ENCODE measurements at places on chromosomes 7 and 10.

- DNase-seq: no peak
Measured at GRCh38 chr7:2512713-2513112, 6.9 kb upstream of the LFNG start.

GRCh38 chr7:45384499-45384898 is 189.7 kb upstream of the ADCY1 start:
- no peak for DNase-seq

DNA sequence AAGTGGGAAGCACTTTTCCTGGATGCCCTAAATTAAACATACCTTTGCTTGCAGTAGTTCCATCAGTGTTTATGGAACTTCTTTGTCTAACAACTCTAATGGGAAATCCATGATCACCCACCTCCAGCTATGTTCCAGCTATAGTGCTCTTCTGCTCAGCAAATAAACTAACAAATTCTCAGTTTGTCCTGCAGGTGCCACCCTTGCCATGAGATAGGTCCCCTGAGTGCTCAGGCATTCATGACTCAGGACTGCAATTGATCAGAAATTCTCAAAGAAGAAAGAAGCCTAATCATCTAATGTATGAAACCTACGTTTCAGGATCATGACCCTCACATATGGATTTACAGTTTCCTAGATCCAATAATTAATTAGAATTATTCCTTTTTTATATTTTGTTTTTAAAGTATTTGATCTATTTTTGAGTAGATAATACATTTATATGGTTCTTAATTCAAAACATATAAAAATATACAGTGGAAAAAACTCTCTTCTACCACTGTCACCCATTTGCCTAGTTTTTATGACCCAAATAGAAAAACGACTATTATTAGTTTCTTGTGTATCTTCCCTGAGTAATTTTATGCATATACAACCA is 48.7 kb upstream of the DYNC1I1 start:
- DNase-seq: peak; percentile 83

DNA sequence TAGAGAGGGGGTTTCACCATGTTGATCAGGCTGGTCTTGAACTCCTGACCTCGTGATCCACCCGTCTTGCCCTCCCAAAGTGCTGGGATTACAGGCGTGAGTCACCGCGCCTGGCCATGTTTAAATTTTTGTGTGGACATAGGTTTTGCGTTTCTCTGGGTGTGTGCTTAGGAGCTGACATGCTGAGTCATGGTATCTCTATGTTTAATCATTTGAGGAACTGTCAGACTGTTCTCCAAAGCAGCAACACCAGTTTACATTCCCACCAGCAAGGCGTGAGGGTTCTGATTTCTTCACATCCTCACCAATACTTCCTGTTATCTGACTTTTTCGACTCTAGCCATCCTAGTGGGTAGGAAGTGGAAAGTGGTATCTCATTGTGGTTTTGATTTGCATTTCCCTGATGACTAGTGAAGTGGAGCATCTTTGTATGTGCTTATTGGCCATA is 153.7 kb downstream of the DNAJB6 start:
- DNase-seq: no peak

DNA sequence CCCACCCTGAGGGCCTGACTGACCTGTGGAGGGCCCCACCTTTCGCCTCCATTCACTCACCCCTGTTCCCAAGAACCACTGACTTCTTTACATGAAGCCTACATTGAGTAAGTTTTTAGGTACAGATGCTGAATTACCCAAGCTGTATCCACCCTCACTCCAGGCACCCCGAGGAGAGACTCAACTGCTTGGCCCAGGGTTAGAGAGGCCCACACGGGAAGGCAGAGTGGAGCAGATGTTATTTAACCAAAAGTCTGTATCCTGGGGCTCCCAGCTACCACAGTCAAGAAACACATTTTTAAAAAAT is 213.1 kb upstream of the FRMD4A start:
- no peak for DNase-seq

DNA sequence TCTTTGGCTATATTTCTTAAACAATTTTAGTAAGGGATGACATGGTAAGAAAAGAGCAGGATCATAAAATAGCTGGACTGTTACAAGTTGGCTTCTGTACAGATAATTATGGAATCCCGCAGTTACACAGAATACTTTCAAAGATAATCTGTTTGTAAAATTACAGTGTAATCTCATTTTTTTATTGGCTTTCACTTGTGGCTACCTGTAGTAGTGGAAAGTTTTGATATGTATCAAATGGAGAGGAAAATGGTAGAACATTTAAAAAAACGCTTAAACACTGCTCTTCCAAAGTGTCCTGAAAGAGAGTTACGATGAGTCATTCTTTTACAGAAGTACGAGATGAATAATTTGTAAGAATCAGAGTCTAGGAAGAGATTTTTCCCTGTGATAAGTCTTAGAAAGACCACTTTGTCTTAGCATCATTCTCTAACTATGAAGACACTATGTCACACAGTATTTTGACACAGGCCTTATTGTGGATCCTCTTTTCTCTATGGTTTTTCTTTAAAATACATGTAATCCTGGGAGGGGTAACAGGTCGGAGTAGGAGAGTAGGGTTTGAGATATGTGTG is 215.0 kb upstream of the DKK1 start:
- no peak for DNase-seq

DNA sequence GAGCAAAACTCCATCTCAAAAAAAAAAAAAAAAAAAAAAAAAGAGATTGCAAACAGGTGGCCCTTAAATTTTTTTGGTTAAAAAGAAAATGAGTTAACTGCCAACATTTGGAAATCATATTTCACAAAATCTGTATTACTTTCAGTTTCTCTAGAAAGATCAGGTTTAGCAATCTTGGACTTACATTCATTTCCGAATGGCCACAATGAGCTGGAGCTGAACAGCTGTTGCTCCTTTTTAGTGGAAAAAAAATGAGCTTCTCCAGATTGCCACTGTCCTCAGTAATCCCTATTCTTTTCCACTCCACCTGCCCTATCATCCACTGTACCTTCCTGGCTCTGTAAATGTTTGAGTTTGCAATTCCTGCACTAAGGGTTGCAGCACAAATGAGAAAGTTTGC is 43.6 kb downstream of the RAB11FIP2 start:
- no peak for DNase-seq

DNA sequence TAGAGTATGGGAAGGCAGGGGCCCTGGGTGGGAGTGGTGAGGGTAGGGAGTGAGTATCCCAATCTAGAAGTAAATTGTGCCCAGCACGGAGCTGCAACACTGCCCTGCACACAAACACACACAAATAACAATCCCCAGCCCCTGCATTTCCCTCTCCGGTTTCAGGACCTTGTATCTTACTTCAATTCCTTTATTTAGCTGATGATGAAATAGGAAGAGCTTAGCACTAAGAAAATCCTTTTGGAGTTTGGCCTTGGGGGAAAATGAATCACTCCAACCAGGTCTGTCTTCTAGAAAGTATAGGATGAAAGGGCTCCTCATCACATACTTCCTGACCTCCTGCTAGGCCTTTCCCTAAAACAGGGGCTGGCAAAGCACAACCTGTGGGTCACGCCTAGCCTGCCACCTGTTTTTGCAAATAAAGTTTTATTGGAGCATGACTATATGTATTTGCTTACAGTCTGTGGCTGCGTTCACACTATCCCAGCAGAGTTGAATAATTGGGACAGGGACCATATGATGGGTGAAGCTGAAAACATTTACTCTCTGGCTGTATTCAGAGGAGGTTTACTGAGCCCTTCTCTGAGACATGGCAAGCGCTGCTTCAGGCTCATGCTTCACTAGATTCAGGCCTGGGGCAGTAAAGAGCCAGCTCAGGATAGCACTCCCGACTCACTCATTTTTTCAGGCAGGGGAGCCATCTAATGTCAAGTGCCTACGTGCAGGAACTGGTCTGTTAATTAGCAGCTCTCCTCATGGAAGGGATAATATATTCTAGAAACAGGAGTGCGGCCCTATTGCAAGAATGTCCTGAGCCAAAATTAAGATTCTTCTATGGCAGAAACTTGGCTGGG is 111.0 kb downstream of the EGFR start:
- peak; percentile 20 for DNase-seq

GRCh38 chr10:102396317-102396650 is 779 bp downstream of the NFKB2 start:
- no peak for DNase-seq

DNA sequence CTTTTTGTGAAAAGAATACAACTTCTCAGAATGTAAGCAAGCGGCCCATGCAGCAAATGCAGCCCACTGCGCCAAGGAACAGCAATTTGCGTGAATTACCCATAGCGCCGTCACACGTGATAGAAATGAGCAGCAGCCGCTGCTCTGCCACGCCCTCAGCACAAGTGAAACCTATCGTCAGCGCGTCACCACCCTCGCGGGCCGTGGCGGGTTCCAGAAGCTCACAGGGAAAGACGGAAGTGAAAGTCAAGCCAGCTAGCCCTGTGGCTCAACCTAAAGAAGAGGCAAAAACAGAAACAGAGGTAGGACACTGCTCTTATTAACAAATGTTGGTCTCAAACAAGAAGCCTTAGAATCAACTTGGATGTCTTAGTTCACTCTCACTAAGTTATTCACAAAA is 70.5 kb downstream of the SHH start:
- no peak for DNase-seq

- DNase-seq: peak; percentile 31
Measured at GRCh38 chr10:29657719-29658274, 23.0 kb upstream of the SVIL start.

DNA sequence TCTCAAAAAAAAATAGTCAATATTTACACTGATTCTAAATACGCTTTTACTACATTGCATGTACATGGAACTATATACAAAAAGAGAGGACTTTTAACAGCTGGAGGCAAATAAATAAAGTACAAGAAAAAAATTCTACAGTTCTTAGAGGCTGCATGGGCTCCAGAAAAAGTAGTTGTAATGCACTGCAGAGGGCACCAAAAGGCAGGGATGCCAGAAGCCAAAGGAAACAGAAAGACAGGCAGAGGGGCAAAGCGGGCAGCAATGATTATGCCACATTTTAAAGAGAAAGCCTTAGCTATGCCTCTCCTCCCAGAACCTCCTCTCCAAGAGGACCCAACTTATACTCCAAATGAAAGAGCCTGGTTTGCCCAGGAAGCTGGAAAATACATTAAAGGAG is 11.6 kb upstream of the ADCK2 start:
- DNase-seq: peak; percentile 23

DNA sequence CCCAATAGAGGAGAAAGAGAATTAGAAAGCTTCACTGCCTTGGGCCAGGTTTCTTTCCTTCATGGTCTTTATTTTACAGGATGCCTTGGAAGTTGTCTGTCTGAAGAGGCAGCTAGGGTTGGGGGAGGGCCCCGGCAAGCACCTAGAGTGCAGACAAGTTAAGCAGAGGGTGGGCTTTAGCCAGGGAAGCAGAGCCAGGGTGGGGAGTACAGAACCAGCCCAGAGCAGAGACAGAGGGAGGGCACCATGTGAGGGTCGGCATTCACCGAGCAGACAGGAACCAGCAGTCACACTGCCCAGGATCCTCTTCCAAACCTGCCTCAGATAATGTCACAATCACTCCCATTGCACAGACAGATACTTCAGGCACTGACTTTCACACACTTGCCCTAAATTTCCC is 75.9 kb downstream of the ADARB2 start:
- DNase-seq: no peak

GRCh38 chr7:88121335-88121734 is 98.5 kb downstream of the SRI start:
- DNase-seq: no peak

- no peak for DNase-seq
Measured at GRCh38 chr7:159253657-159254056, 109.0 kb upstream of the VIPR2 start.
